GF-D8 (cell line): ENCODE measurements at places on chromosomes 13 and 19.

DNA sequence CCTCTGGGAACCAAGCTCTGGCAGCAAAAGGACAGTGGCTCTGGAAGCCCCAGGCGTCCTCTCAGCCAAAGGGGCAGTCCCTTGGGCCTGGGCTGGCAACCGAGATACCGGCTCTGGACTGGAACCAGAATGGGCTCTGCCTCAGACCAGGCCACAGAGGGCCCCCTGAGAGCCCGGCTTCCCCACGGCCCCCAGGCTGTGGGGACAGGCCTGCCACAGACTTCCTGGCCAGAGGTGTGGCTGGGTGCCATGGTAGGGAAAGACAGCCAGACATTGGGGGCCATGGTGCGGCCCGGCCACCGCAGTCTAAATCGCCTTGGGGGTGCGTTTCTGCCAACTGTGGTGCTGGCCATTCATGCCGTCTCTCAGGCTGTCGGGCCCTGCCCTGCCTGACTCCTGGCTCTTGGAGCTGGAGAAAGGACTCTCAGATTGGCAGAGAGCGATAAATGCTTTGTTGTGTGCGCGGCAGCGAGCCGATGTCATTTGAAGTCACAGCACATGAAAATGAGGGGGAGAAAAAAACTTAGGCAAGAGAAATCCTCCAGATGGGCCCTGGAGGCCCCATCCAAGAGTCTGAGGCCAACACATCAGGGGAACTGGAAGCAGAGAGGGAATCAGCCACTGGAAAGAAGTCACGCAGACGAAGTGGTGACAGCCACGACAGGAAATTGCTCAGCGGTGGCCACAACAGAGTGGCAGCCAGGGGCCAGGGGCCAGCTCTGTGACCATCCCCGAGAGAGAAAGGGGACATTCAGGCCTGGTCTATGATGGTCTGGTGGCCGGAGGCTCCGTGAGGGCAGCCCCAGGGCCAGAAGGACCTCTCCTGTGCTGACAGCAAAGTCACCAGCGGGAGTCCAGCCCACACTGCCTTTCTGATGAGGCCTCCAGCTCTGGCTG is 26.5 kb downstream of the SH3GL1 start:
- peak; percentile 41 for DNase-seq

DNA sequence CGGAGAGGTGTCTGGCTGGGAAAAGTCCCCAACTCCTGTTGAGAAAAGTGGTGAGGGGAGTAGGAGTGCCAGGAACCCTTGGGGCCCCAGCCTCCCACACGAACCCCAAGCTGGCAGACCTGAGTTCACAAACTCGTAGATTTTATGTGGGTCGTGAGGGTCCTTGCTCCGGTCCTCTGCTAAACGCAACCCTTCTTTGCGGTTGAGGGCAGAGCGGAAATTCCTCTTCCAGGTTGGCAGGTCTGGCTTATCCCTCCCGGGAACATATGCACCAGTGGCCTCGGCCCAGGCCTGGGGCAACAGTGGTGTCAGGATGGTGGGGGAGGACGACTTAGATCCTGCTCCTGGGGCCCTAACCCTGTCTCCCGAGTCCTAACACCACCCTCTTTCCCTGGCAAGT is 2.4 kb downstream of the IRF3 start:
- no peak for DNase-seq

- no peak for DNase-seq
These were observed 11.1 kb upstream of the TDRD12 start for GRCh38 chr19:32708457-32708856.

GRCh38 chr19:41424335-41425173 is 2.6 kb downstream of the B3GNT8 start:
- DNase-seq = peak; percentile 25

- DNase-seq = peak; percentile 56
These were observed 27.5 kb downstream of the ZNF266 start for GRCh38 chr19:9407827-9408226.

GRCh38 chr19:30450835-30451321 is 78.7 kb downstream of the ZNF536 start:
- DNase-seq = no peak

- no peak for DNase-seq
These were observed 10.2 kb downstream of the C2CD4C start for GRCh38 chr19:398719-399118.

- DNase-seq = no peak
These were observed 216.8 kb downstream of the DIAPH3 start for GRCh38 chr13:59946944-59947343.

DNA sequence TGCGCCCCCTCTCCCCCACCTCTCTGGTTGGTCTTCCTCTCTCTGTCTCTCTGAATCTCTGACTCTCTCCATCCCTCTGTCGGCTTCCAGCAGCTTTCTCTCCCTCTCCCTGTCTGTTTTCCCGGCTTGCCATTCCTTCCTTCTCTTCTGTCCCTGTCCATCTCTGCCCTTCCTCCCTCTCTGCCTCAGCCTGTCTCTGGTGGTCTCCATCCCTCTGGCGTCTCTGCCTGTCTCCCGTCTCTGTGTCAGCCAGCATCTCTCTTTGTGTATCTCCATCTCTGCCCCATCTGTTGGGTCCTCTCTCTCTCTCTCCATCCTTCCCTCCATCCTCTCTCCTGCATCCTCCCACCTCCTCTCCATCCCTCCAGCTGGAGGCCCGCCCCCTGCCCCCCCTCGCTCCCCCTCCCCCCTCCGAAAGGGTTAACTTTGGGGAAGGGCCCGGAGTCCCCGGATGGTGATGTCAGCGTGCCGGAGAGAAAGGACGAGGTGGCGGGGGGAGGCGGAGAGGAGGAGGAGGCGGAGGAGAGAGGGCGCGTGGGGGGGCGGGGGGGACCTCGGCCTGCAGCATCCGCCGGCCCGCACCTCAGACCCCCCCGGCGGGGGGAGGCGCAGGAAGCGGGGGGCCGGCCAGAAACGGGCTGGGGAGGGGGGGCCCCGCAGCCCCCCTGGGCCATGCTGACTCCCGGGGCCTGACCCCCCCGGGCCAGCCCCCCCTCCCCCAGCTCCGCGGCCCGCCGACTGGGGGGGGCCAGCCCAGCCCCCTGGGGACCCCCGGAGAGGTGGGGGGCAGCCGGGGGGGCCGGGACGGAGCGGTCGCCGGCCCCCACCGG is at the start of gene BRSK1:
Gene BRSK1, plus strand, starts transcription at position 450 of the 830 bp plus-strand sequence. CDS start 446 bp downstream, outside the sequence.
- no peak for DNase-seq

GRCh38 chr19:51107406-51108065 is 673 bp downstream of the CTU1 start:
- DNase-seq = no peak

GRCh38 chr13:85709072-85709471 is 90.1 kb downstream of the SLITRK6 start:
- DNase-seq = no peak

DNA sequence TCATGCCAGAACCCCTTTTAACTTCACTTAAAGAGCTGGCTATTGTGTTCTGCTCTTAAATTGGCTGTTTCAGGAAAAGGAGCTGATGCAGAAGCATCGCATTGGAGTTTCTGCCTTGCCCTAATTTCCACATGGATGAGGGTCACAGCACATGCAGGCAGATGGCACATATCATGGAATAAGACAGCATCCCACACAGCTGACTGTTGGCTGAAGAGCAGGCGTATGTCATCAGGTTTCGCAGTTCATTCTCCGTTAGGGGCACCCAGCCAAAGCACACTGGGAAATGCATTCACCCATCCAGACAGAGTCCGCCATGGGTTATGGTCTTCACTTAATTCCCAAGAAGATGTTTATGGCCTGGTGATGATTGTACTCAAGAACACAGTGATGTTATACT is 572.5 kb downstream of the LIG4 start:
- no peak for DNase-seq

GRCh38 chr19:23070353-23071146 is 46.3 kb upstream of the ZNF730 start:
- no peak for DNase-seq

- no peak for DNase-seq
These were observed 116.6 kb downstream of the CDK8 start for GRCh38 chr13:26370553-26370952.

- DNase-seq = no peak
These were observed 34.7 kb upstream of the ESD start for GRCh38 chr13:46831588-46832194.

DNA sequence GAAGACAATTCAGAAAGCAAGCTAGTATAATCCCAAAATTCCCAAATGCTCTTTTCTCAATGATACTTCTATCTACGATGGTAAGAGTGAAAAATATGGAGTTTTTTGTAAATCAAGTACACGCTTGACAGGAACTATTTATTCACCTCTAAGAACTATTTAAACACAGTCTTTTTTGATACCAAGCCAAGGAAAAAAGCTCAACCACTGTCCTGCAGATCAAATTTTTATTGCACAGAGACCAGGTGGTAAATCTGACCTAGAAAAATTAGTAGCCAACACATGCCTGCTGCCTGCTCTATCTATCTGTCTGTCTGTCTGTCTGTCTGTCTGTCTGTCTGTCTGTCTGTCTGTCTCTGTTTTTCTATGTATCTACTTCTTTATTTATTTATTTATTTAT is 292.2 kb downstream of the MZT1 start:
- DNase-seq = no peak

DNA sequence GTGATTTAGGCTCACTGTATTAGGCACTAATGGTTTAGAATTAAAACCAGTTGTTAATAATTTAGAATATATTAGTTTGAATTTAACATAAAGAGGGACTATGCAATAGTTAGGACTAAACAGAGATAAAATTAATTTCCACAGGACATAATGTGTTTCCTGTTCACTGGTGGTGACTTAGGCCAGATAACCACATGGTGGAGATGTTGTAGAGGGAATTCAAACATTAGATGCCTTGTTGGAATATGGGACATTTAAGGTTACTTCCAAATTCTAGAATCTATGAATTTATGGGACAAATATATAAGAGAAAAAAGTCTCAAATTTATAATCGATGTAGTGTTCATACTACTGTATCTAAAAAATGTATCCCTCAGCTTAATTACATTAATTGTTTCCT is 615.5 kb upstream of the KLHL1 start:
- DNase-seq = no peak

DNA sequence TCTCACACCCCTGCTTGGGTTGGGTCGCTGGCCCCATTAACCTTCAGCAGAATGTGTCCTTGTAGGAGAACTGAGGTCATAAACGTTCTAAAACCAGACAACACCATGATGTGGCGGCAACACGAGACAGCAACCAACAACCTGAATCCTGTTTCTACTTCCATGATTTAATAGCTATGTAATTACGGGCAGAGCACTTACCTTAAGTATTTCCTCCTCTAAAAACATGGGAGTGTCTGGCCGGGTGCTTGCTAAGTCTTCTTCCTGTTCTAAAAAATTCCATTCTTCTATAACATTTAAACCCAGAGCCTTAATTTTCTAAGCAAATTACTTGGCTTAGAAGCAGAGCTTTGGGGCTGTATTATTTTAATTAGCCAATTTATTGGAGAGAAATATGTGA is 33.5 kb upstream of the IRS2 start:
- DNase-seq = no peak

DNA sequence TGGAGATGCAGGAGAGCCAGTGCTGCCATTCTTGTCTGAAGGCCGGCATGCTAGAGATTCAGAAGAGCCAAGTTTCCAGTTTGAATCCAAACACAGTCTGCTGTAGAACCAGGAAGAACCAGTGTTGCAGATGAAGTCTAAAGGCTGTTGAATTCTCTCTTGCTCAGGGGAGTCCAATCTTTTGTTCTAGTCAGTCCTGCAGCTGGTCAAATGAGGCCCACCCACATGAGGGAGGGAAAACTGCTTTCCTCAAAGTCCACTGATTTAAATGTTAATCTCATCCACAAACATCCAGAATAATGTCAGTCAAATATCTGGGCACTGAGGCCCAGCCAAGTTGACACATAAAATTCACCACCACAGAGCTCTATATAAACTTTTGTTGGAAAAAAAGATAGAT is 136.6 kb downstream of the FRY start:
- DNase-seq = no peak

- DNase-seq = no peak
These were observed 41.3 kb downstream of the RNASEH2B start for GRCh38 chr13:50950849-50951248.

DNA sequence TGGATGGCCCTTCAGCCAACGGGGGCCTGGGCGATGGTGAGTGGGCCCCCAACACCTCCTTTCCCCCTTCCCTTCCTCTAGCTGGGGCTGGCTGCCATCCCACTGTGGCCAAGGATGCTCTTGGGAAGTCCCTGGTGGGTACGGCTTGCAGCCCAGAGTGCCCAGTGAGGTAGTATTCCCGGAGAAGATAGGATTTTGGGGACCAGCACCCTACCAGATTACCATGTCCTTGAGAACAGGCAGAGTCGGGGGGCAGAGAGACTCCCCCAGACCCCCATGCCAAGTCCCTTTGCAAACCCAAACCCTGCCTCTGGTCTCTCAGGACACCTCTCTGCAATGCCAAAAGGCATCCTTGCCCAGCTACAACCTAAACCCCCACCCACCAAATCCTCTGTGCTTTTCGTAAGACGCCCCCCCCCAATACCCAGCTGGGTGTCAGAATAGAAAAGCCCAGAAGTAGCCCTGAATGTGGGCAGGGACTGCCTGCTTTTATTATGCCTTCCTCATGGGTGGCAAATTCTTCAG is 1.7 kb downstream of the HIF3A start:
- no peak for DNase-seq

GRCh38 chr13:106859533-106859904 is 291.6 kb upstream of the ARGLU1 start:
- no peak for DNase-seq

DNA sequence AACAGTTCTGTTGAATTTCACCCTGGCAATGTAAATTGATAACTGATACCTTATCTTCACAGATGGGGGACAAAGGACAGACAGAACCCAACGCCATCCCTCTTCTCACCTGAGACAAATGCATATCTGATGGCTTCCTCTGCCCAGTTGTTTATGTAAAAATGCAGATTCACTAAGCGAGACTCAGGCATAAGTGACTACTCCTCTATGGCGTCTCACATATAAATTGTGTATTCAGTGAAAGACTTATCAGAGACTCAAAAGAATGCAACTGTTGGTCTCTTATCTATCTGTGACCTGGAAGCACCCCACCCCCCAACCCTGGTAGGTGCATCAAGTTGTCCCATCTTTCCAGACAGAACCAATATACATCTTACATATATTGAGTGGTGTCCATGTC is 13.3 kb upstream of the CALM3 start:
- no peak for DNase-seq

- DNase-seq = no peak
These were observed 28.2 kb downstream of the UNC13A start for GRCh38 chr19:17659996-17660395.

- DNase-seq = no peak
These were observed 11.3 kb upstream of the PNMA8A start for GRCh38 chr19:46482631-46483030.

- DNase-seq = no peak
These were observed 162.2 kb downstream of the KDM4B start for GRCh38 chr19:5131031-5131505.

DNA sequence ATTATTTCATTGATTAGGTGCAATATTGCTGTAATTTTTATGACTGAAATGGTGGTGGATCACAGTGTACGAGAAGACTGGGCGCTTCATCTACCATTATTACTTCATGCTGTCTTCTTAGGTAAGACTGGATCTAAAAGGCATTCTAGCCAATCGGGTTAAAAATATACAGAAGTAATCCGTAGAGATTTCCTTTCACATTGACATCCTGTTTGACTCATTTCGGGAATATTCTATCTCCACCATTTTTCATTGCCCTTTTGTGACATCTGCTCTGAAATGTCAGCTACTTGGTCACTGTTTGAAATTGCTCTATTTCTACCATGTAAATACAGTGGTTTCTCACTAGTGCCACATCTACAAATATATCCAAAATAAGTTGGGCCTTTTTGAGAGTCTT is 90.2 kb downstream of the ZAR1L start:
- DNase-seq = no peak
